Lung (tissue), 17 donors: ENCODE measurements at places on chromosomes 6 and 20. TPM values are rescaled to one million over a fixed set of nuclear protein-coding genes. Genes with fewer than 3 reads are reported as not detected.

Gene DCDC2
- 9.8 TPM for total RNA-seq

DNA sequence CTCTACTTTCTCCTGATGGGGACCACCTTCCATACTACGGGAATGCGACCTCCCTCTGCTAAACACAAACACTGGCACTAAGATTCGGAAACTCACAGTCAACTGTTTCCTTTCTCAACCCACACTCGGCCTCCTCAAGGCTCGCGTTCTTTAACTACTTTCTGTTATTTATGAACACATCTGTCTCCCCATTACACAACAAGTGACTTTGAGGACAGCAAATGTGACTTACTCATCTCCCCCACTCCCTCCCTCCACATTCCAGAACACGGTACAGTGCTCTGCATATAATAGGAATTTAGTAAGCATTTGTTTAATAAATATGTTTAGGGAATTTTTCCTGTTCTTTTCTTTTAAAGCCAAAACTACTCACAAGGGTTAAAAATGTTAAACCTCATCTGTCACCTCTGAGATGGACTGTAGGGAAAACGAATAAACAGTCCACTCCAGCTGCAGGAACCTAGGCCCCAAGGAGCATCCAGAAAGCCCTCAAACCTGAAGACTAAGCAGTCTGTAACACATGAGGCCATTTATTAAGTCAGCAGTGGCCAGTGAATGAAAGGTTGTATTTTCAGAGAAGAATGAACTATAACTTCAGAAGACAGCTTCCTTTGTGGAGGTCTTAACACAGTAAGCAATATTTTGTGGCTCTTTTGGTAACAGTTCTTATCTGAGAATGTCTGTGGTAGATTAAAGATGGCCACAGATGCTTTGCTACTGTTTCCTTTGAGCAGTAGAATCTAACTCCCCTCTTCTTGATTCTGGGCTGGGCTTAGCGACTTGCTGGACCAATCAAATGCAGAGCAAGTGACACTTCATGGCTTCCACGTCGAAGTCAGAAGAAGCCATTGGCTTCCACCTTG, 209.6 kb upstream of the DTNBP1 start:
- no peak overlapping the region for H3K4me3 ChIP-seq
- peaks cover 6% of the 10 kb centered on the region for H3K4me1 ChIP-seq
- H3K36me3 ChIP-seq: no peaks in the 10 kb centered on the region
- H3K27me3 ChIP-seq: no peaks in the 10 kb centered on the region
- no peak for DNase-seq

GRCh38 chr20:45576995-45577394, 2.1 kb downstream of the WFDC8 start:
- H3K4me3 ChIP-seq: no peak overlapping the region
- no peak for DNase-seq
- no peaks in the 10 kb centered on the region for H3K4me1 ChIP-seq
- no peaks in the 10 kb centered on the region for H3K27me3 ChIP-seq

Gene LY6G5B
- total RNA-seq: 13.7 TPM

Gene TMEM217
- total RNA-seq: 1.00 TPM

GRCh38 chr20:13355941-13356486, 134.9 kb downstream of the ISM1 start:
- no peak overlapping the region for H3K27ac ChIP-seq
- DNase-seq: peak; percentile 92
- no peaks in the 10 kb centered on the region for H3K27me3 ChIP-seq
- no peaks in the 10 kb centered on the region for H3K4me1 ChIP-seq
- H3K36me3 ChIP-seq: no peaks in the 10 kb centered on the region

GRCh38 chr6:11111769-11112437, 378 bp upstream of the ERVFRD-1 start:
- H3K27me3 ChIP-seq: no peaks in the 10 kb centered on the region
- no peaks in the 10 kb centered on the region for H3K4me1 ChIP-seq
- H3K27ac ChIP-seq: no peak overlapping the region
- H3K36me3 ChIP-seq: no peaks in the 10 kb centered on the region
- DNase-seq: no peak

Gene CAGE1
- total RNA-seq: not detected

Gene REM1
- 7.1 TPM for total RNA-seq

Gene BPIFB1
- total RNA-seq: 61.9 TPM

DNA sequence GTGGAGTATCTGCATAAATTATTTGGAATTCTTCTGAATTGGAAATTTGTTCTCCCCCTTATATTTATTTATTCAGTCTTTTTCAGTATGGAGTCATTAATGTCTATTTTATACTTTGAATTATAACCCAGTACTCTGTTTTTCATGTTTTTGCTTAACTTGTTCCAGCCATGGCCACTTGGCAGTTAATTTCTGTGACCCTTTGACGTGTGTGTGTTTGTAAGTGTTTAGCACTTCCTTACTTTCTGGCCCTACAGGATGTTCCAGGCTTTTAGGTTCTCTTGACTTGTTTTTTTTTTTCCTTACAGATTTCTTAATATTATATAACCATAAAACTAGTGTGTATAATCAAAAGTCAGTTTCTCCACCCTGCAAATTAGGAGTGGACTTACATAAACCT, 24.1 kb downstream of the ENPP1 start:
- no peaks in the 10 kb centered on the region for H3K27me3 ChIP-seq
- H3K36me3 ChIP-seq: no peaks in the 10 kb centered on the region
- no peak overlapping the region for H3K27ac ChIP-seq
- DNase-seq: no peak
- H3K4me1 ChIP-seq: no peaks in the 10 kb centered on the region

Gene MBOAT1
- 27.4 TPM for total RNA-seq

Gene HSPA1L
- total RNA-seq: 2.3 TPM

GRCh38 chr6:34301408-34301807, 52.6 kb upstream of the SMIM29 start:
- H3K36me3 ChIP-seq: peaks cover 1% of the 10 kb centered on the region
- peak; percentile 57 for DNase-seq
- H3K27me3 ChIP-seq: no peaks in the 10 kb centered on the region
- no peaks in the 10 kb centered on the region for H3K4me1 ChIP-seq

Gene PHACTR1
- 58.8 TPM for total RNA-seq

DNA sequence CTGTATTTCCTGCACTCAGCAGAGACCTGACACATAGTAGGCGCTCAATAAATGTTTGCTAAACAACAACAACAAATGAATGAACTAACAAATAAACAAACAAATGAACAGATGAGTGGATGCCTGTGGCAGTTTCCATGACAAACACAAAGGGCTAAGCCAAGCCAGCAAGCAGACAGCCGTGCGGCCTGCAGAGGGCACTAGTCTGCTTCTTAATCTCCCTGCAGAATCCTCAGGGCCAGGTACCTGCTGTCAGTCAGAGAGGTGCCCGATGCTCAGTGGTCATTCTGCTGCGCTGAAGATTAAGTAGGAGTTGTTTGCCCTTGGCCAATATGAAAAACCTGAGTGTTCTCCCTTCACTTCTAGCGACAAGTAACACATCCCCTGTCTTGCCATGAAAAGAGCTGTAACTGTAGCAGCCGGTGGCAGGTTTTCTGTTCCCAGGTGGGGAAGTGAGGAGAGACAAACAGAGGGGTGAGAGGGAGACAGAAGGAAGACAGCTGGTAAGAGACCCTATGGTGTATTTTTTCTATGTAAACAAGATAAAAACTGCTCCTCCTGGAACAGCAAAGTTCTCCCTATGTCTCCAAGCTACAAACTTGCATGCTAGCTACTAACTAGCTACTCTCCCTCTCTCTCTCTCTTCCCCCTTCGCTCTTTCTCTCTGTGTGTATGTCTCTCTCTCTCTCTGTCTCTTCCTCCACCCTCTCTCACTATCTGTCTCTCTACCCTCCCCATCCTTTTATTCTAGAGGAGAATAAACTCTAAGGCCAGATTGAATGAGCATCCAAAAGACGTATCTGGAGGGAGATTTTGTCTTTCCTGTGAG, at the start of gene MC3R:
Gene MC3R, plus strand, starts transcription at position 779 of the 829 bp plus-strand sequence. CDS start 112 bp downstream, outside the sequence.
- H3K4me3 ChIP-seq: no peak within 1 kb of the TSS
- peaks cover 4% of the 10 kb centered on the region for H3K27me3 ChIP-seq
- H3K27ac ChIP-seq: no peak within 1 kb of the TSS
- peaks cover 1% of the 10 kb centered on the region for H3K4me1 ChIP-seq
- peak; percentile 30 for DNase-seq
